ENCODE measurements at places on chromosomes 11 and 22.

GRCh38 chr11:72123117-72123653 lies 10.7 kb upstream of the ANAPC15 start:
- DNase-seq: no peak

DNA sequence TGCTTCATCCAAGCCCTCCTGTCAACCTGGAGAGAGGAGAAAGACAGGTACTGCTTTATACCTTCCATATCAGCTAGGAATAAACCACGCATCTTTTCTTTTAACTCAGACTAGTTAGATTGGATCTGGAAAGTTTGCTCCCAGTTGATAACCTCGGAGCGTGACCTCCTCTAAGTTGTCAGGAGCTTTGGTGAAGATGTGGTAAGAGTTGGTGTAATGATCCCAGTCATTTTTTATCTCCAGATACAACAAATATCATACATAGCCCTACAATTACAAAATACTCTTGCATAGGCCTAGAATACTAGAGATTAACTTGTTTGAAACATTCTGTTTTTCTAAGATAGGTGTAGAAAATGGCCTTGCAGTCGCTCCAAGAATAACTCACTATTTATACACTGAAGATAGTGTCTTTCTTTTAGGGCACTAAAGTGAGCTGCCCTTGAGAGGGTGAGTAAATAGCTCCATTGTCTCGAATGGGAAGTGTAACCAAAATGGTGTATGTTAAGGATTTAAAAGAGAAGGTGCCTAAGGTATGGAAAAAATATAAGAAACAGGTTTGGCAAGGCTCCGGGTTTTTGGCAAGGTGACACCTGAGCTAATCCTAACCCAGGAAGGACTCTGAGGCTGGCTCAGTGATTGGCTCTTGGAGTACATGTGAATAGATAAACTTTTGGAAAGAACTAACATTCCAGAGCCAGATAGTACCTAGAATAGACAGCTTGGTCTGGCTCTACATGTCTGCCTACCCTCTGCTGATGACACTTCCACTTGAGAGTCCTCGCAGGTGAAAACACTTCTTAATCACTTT lies 59.4 kb downstream of the GLYATL1 start:
- DNase-seq: no peak

GRCh38 chr22:30445438-30446145 lies 20.0 kb downstream of the MTFP1 start:
- no peak for DNase-seq

- DNase-seq: no peak
Observed at GRCh38 chr11:130037058-130037457, 32.6 kb upstream of the APLP2 start.

- no peak for DNase-seq
Observed at GRCh38 chr11:68735646-68736045, 15.7 kb downstream of the TESMIN start.

GRCh38 chr11:67378544-67378943 lies 5.1 kb upstream of the CLCF1 start:
- DNase-seq: no peak

Data from stimulated activated CD8-positive, alpha-beta memory T cell treated with anti-CD3 and anti-CD28 coated beads, Interleukin-2, amount 100 ng/mL, for 1 hour (primary cell).